Naive thymus-derived CD8-positive, alpha-beta T cell (primary cell): ENCODE measurements at places on chromosomes 13 and 19.

- H3K36me3 ChIP-seq = peaks cover 5% of the 10 kb centered on the region
- peaks cover 10% of the 10 kb centered on the region for H3K4me1 ChIP-seq
- DNase-seq = no peak
- peak overlapping the region; percentile 37 for H3K27ac ChIP-seq
- no peak overlapping the region for H3K4me3 ChIP-seq
- H3K27me3 ChIP-seq = no peaks in the 10 kb centered on the region
Measured at GRCh38 chr19:7385062-7385461, 36.3 kb downstream of the ARHGEF18 start.

- H3K36me3 ChIP-seq = no peaks in the 10 kb centered on the region
- H3K4me1 ChIP-seq = peaks cover 7% of the 10 kb centered on the region
- no peaks in the 10 kb centered on the region for H3K27me3 ChIP-seq
- H3K4me3 ChIP-seq = no peak overlapping the region
Measured at GRCh38 chr19:2011169-2011568, 4.3 kb downstream of the BTBD2 start.

DNA sequence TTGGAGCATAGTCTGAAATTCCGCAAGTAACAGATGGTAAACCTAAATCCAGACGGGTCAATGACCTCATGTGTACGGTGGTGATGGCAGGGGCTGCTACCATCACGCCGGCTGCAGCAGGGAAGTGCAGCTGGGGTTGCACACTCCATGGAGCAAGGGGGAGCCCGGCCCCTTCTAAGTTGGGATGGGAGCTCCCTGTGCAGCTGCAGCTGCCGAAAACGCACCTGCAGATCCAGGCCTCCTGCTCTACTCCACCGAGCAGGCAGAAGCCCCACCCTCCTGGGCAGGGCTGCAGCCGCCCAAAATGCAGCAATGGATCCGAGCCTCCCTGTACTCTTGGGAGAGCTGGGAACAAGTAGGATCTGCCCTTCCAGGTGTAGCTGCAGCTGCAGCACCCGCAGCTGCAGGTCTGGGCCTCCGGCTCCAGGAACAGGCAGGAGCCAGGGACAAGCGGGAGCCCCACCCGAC is 25.5 kb downstream of the KBTBD6 start:
- H3K27ac ChIP-seq = no peak overlapping the region
- H3K4me1 ChIP-seq = no peaks in the 10 kb centered on the region
- no peaks in the 10 kb centered on the region for H3K36me3 ChIP-seq

DNA sequence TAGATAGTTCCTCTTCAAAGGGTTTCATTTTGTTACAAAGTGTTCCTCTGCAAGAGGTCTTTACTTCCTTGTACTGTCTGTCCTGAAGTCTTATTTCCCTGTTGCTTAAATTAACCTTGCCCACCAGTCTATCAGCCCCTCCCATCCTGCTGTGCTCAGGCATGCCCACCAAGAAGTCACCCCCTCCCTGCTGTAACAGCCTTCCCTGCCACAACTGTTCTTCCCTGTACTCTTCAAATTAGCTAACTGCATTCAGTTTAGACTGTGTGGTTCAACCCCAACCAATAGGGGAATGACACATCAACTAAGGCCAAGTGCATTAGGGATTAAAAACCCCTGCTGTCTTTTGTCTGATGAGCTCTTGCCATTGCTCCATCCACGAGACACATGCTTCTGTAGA is 34.4 kb upstream of the ZNF562 start:
- H3K36me3 ChIP-seq = peaks cover 24% of the 10 kb centered on the region
- no peak overlapping the region for H3K27ac ChIP-seq
- H3K27me3 ChIP-seq = no peaks in the 10 kb centered on the region
- DNase-seq = no peak

- H3K36me3 ChIP-seq = no peaks in the 10 kb centered on the region
- peak overlapping the region; percentile 99 for H3K27ac ChIP-seq
- peak overlapping the region; percentile 97 for H3K4me3 ChIP-seq
Measured at GRCh38 chr19:55254625-55254977, 4.2 kb downstream of the PPP6R1 start.

GRCh38 chr13:108316413-108316812 is 46.9 kb downstream of the TNFSF13B start:
- no peaks in the 10 kb centered on the region for H3K36me3 ChIP-seq
- H3K4me1 ChIP-seq = no peaks in the 10 kb centered on the region
- no peak overlapping the region for H3K4me3 ChIP-seq

DNA sequence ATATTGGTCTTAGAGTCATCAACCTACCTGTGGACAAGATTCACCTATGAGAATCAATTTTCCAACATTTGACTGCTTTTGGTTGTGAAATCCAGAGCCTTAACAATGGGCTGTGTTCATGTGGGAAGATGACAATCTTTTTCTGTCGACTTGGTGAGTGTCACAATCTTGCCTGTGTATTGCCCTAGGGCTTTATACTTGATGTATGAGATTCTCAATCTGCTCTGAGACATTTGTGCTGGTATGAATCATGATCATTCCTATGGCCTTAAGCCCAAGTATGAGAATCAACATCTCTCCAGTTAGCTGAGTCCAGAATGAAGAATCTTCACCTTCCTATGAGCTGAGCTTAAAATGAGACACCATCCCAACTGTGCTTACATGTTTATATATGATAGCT is 68.7 kb downstream of the ZNF726 start:
- no peaks in the 10 kb centered on the region for H3K36me3 ChIP-seq
- H3K4me1 ChIP-seq = no peaks in the 10 kb centered on the region
- no peak for DNase-seq
- no peaks in the 10 kb centered on the region for H3K27me3 ChIP-seq
- no peak overlapping the region for H3K27ac ChIP-seq
- no peak overlapping the region for H3K4me3 ChIP-seq

GRCh38 chr13:58906329-58907007 is 1257.3 kb downstream of the DIAPH3 start:
- H3K27me3 ChIP-seq = no peaks in the 10 kb centered on the region
- no peak overlapping the region for H3K27ac ChIP-seq
- H3K36me3 ChIP-seq = no peaks in the 10 kb centered on the region
- peaks cover 2% of the 10 kb centered on the region for H3K4me1 ChIP-seq
- H3K4me3 ChIP-seq = no peak overlapping the region

- H3K27me3 ChIP-seq = no peaks in the 10 kb centered on the region
- no peak overlapping the region for H3K27ac ChIP-seq
- no peak overlapping the region for H3K4me3 ChIP-seq
- H3K4me1 ChIP-seq = peaks cover 3% of the 10 kb centered on the region
Measured at GRCh38 chr19:20247016-20247683, 80.1 kb downstream of the ZNF486 start.

- peak; percentile 48 for DNase-seq
- H3K4me3 ChIP-seq = no peak overlapping the region
- H3K27me3 ChIP-seq = peaks cover 6% of the 10 kb centered on the region
- H3K27ac ChIP-seq = no peak overlapping the region
- H3K4me1 ChIP-seq = no peaks in the 10 kb centered on the region
Measured at GRCh38 chr13:21638319-21639282, 32.3 kb upstream of the FGF9 start.

DNA sequence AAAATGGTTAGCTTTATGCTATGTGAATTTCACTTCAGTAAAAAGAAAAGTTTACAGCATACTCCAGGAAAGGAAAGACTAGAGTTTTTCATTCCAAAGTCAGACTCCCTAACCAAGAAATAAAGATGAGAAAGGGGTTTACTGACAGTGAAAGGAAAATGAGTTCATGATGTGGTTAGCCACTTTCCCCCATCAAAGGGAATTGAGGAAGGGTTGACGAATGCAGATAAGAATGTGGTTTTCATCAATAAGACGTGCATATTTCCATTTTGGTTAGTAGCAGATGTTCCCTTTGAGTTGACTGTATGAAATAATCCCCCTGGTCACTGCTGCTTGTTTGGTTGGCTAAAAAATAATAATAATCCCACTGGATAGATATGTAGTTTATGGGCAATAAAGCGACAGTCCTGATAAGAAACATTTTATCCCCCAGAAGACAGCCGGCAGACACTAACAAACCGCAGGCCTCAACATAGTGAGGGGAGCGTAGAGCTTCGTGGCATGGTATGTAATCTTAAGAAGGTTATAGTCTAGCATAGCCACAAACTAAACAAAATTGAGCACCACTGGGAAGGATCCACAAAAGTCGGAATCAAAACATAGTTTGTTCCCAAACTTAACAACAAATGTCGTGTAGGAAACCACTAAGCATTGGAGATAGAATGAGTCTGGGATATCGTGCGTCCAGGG is 114.8 kb downstream of the COL4A2 start:
- H3K4me3 ChIP-seq = no peak overlapping the region
- DNase-seq = peak; percentile 17
- peak overlapping the region; percentile 6 for H3K27ac ChIP-seq
- H3K36me3 ChIP-seq = no peaks in the 10 kb centered on the region

GRCh38 chr19:36097036-36097435 is 13.9 kb upstream of the OVOL3 start:
- H3K27ac ChIP-seq = no peak overlapping the region
- H3K4me1 ChIP-seq = peaks cover 3% of the 10 kb centered on the region
- no peaks in the 10 kb centered on the region for H3K27me3 ChIP-seq
- no peak for DNase-seq

- H3K4me3 ChIP-seq = no peak overlapping the region
- H3K27ac ChIP-seq = no peak overlapping the region
- DNase-seq = no peak
- no peaks in the 10 kb centered on the region for H3K36me3 ChIP-seq
Measured at GRCh38 chr19:583198-583967, 6.3 kb upstream of the HCN2 start.

- DNase-seq = no peak
- H3K27me3 ChIP-seq = peaks cover 8% of the 10 kb centered on the region
- no peak overlapping the region for H3K4me3 ChIP-seq
- peaks cover 32% of the 10 kb centered on the region for H3K36me3 ChIP-seq
- no peak overlapping the region for H3K27ac ChIP-seq
Measured at GRCh38 chr19:56222901-56223300, 20.8 kb downstream of the ZSCAN5C start.

- H3K4me3 ChIP-seq = no peak overlapping the region
- no peaks in the 10 kb centered on the region for H3K36me3 ChIP-seq
- H3K4me1 ChIP-seq = no peaks in the 10 kb centered on the region
- no peak for DNase-seq
Measured at GRCh38 chr13:47826471-47826870, 174.6 kb downstream of the SUCLA2 start.

- DNase-seq = no peak
- no peaks in the 10 kb centered on the region for H3K36me3 ChIP-seq
- H3K27ac ChIP-seq = no peak overlapping the region
Measured at GRCh38 chr13:99859178-99860177, 112.1 kb downstream of the ZIC5 start.

- no peaks in the 10 kb centered on the region for H3K36me3 ChIP-seq
- no peak overlapping the region for H3K4me3 ChIP-seq
- H3K27me3 ChIP-seq = peaks cover 1% of the 10 kb centered on the region
Measured at GRCh38 chr13:48590141-48590901, 57.4 kb upstream of the RCBTB2 start.

GRCh38 chr13:108433976-108434755 is 164.6 kb downstream of the TNFSF13B start:
- DNase-seq = no peak
- no peaks in the 10 kb centered on the region for H3K36me3 ChIP-seq
- no peaks in the 10 kb centered on the region for H3K27me3 ChIP-seq
- no peak overlapping the region for H3K27ac ChIP-seq
- no peak overlapping the region for H3K4me3 ChIP-seq
- no peaks in the 10 kb centered on the region for H3K4me1 ChIP-seq

- H3K4me3 ChIP-seq = no peak overlapping the region
- DNase-seq = no peak
- no peak overlapping the region for H3K27ac ChIP-seq
- no peaks in the 10 kb centered on the region for H3K36me3 ChIP-seq
- no peaks in the 10 kb centered on the region for H3K4me1 ChIP-seq
Measured at GRCh38 chr13:44605275-44605674, 29.1 kb upstream of the TSC22D1 start.

GRCh38 chr13:80070024-80070703 is 270.8 kb downstream of the SPRY2 start:
- H3K36me3 ChIP-seq = no peaks in the 10 kb centered on the region
- H3K4me3 ChIP-seq = no peak overlapping the region
- DNase-seq = no peak
- no peaks in the 10 kb centered on the region for H3K4me1 ChIP-seq
- no peak overlapping the region for H3K27ac ChIP-seq

DNA sequence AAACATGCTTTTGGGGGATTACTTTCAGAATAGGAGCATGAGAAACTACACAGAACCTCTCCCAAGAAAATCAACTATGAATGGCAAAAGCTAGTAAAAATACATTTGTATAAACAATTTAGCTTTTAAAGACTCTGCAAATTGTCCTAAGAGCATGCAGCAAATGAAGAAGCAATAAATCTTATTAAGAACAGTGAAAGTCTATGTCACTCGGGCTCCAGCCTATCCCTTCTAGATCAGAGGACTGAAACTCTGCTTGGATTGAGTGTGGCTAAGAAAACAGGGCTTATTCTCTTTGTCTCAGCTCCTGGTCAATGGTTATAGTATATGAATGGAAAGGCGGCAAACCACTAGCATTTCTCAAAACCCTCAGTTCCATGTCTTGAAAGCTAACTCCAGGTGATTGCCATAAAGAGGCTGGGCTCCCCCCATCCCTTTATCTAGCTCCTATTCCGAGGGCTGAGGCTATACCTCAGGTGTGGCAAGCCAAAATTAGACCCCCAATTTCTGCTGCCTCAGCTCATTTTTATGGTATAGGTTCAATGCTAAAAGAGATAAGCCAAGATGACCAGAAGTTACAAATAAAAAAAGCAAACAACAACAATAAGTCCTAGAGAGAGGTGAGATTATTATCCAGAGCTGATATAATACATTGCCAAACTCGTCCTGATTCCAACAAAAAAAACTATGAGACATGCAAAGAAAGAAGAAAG is 953.2 kb downstream of the SLITRK6 start:
- H3K4me3 ChIP-seq = no peak overlapping the region
- H3K27ac ChIP-seq = no peak overlapping the region
- H3K4me1 ChIP-seq = no peaks in the 10 kb centered on the region
- no peaks in the 10 kb centered on the region for H3K27me3 ChIP-seq
- H3K36me3 ChIP-seq = no peaks in the 10 kb centered on the region
- no peak for DNase-seq

GRCh38 chr19:43634506-43634871 is 5.2 kb downstream of the CADM4 start:
- no peak for DNase-seq
- no peaks in the 10 kb centered on the region for H3K36me3 ChIP-seq
- peaks cover 14% of the 10 kb centered on the region for H3K27me3 ChIP-seq
- no peak overlapping the region for H3K4me3 ChIP-seq

DNA sequence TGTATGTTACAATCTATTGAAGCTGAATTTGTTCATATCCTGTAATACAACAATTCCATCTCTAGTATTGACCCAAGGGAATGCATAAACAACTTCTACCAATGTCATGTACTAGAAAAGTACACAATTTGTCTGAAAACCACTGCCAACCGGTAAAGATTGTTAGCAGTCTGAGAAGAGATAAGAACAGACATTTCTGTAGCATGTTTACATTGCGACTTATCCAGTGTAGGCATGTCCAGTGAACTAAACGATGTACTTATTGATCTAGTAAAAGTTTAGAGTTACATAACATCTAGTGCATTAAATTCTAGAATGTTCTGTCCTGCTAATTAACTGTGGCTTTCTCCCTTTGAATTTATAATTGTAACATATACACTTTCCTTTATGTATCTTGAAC is 425.9 kb downstream of the SLITRK6 start:
- no peaks in the 10 kb centered on the region for H3K4me1 ChIP-seq
- H3K36me3 ChIP-seq = no peaks in the 10 kb centered on the region
- H3K27ac ChIP-seq = no peak overlapping the region
- H3K27me3 ChIP-seq = no peaks in the 10 kb centered on the region
- no peak overlapping the region for H3K4me3 ChIP-seq
